Activated CD4-positive, alpha-beta T cell treated with anti-CD3 and anti-CD28 coated beads for 48 hours (primary cell): ENCODE measurements at places on chromosomes 11 and 22.

DNA sequence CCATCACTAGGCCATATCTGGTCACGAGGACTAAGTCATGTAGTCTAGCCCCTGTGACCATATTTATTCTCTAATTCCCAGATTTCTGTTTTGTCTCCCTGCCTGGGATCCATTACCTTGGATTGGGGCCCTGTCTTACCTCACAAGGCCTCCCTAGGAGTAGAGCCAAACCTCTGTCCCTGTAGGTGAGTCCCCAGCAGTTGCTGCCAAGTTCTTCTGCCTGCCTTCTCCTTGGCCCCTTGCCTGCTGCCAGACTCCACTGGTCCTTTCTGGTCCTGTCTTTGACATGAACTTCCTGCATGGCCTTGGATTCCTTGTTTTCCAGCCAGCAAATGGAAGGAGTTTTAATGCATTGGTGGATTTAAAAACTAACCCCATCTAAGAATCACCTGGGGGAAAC lies 35.6 kb upstream of the CADM1 start:
- no peak for DNase-seq

- DNase-seq = no peak
These were observed 6.4 kb downstream of the DERL3 start for GRCh38 chr22:23832226-23833016.

DNA sequence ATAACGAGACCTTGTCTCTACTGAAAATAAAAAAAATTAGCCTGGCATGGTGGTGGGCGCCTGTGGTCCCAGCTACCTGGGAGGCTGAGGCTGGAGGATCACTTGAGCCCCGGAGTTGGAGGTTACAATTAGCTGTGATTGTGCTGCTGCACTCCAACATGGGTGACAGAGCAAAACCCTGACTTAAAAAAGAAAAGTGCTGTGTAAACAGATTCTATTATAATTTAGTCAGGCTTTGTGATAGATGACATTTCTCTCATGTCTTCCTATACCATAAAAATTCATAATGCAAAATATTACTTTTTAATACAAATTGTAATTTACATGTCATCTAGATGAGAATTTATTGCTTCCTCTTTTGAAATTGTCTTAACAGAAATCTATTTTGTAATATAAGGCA lies 94.1 kb downstream of the MTMR3 start:
- no peak for DNase-seq

DNA sequence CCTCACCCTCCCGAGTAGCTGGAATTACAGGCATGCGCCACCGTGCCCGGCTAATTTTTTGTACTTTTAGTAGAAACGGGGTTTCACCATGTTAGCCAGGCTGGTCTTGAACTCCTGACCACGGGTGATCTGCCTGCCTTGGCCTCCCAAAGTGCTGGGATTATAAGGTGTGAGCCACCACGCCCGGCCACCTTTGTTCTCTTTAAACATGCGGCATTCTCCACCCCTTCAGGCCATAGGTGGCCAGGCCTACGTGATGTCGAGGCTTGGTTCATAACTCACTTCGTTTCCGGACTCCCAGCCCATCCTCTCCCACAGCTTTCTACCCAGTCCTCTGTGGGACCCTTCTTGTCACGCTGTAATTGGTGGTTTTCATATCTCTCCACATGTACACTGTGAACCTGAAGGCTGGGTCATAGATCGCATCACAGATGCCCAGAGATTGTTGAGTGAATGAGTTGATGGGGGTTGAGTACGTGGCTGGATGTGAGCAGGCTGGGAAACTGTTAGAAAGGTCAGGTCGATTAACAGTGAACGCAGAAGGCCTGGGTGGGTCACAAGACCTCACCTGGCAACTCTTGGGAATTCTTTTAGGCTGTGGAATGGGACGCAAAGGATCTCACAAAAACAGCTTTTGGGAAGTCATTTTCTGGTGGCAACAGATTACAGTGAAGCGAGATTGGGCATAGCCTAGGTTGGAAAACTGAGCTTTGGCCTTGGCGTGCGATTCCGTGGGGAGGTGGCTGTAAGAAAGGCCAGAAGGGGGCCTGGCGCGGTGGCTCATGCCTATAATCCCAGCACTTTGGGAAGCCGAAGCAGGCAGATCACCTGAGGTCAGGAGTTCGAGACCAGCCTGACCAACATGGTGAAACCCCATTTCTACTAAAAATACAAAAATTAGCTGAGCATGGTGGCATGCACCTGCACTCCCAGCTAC lies 44.5 kb downstream of the ST14 start:
- no peak for DNase-seq

- no peak for DNase-seq
These were observed 979 bp downstream of the SMIM38 start for GRCh38 chr11:69156673-69157155.

GRCh38 chr11:35007277-35007676 lies 90.9 kb downstream of the PDHX start:
- DNase-seq = no peak

DNA sequence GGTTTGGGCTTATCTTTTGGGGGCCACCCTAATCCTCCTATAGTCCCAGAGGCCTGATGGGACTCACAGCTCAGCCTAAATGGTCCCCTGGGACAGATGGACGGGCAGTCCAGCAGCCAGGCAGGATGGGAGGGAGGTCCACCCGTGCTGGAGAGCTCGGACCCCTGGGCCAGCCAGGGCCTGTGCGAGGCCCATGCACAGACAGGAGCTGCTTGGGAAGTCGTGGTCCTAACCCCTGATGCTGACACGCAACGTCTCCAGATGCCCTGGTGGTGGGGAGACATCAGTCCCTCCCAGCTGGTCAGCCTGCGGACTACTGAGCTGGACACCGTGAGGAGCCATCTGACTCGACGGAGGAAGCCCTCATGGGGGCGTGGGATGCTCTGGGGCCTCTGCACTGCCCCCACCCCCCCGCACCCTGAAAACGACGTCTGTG lies 31.2 kb upstream of the MUC5AC start:
- DNase-seq = peak; percentile 1

DNA sequence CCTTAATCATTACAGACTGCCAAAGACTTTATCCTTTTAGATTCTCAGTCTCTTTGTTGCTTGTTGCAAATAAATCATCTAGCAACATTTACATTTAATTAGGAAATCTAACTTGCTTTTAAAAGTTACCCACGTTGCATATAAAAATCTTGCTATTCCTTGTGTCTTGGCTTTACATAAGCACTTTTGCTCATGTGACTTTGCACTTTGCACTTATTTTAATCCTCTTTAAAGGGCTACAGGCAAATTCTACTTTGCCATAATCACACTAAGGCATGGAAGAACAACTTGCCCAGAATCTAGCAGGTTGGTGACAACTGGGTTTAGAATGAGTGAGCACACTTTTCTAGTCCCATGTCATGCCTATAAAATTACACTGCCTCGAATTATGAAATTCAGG lies 25.9 kb downstream of the PRRG4 start:
- DNase-seq = no peak

DNA sequence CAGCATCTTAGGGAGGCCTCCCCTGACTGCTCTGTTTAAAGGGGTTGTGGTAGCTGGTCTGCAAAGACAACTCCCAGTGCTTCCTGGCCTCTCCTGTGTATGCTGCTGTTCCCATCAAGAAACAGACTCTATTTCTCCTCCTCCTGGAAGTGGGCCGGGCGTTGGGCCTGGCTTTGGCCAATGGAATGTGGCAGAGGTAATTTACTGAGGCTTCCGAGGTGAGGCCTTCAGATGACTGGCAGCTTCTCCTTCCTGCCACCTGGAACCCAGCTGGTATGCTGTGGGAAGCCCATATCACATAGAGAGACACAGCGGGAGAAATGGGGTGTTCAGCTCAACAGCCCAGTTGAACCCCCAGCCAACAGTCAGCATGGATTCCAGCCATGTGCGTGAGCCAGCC lies 25.1 kb upstream of the EIF3D start:
- DNase-seq = no peak

DNA sequence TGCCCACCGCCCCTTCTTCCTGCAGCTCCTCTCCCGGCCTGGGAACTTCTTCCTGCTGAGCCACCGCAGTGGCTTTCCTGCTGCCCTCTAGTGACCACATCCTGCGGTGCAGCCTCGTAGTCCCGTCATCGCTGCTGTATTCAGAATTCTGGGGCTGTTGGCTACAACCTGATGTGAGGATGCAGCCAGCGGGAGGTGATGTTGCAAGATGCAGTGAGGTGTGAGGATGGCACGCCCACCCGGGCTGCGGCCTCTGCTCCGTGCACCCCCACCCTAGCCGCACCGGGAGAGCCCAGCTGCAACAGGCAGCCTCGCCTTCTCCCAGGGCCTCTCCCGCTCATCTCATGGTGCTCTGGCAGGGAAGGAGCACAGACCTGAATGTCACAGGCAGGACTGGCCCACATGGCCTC lies 10.1 kb downstream of the CHST1 start:
- DNase-seq = peak; percentile 78

- no peak for DNase-seq
These were observed 172.0 kb downstream of the CNTN5 start for GRCh38 chr11:99192716-99193115.

DNA sequence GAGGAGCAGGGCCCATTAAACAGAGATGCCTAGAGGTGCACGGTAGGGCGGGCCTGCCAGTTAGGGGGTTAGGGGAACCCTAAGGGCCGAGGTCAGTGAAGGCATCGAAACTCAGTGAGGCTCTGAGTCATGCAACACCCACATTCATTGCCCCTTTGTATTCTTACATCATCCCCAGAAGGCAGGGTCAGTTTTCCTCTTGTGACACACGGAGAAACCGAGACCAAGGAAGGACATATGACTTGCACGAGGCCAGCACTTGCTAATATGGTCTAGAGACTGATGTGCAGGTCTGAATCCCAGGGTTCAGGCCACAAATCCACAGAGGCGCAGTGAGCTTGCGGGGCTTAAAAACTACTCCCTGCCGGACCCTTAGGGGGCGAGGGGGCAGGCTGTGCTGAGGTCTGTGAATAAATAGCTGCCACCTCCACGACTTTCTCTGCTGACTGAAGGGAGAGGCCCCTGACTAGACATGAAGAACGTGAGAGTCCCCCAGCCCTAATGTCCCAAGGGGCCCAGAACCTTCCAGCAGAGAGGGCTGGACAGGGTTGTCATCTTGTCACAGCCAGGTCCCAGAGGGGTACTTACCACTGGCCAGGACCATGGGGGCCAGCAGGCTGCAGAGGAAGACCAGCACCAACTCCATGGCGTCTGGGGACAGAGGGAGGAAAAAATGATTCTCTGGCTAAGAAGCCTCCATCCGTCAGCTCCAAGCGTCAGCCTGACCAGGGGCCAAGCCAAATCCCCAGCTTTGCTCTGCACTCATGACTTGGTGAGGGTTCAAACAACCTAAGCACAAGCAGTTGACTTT lies 17.8 kb upstream of the FXYD2 start:
- DNase-seq = no peak

GRCh38 chr22:42648368-42649245 lies 585 bp downstream of the CYB5R3 start:
- DNase-seq = peak; percentile 39

- no peak for DNase-seq
These were observed 11.4 kb downstream of the APOBEC3A start for GRCh38 chr22:38968801-38969200.

- no peak for DNase-seq
These were observed 14.0 kb downstream of the GRAMD1B start for GRCh38 chr11:123443851-123444623.

DNA sequence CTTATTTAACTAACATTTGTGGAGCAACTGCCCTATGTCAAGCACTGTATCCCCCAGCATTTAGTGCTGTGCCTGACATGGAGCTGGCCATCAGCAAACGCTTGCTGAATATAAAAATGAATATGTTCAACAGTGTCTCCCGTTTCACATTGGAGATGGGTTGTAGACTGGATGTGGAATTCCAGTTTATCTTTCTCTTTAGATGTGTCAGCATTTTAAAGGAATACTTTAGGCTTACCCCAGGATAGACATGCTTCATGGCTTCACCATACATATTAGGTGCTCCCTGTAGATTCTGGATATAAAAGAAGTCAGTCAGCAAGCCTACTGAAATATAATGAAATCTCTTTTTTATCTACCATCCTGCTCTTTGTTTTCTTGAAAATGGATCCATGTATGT lies 21.3 kb upstream of the TPH1 start:
- no peak for DNase-seq

GRCh38 chr22:50105208-50106100 lies 15.6 kb downstream of the MOV10L1 start:
- peak; percentile 15 for DNase-seq

- no peak for DNase-seq
These were observed 31.7 kb downstream of the TEAD1 start for GRCh38 chr11:12705874-12706273.

DNA sequence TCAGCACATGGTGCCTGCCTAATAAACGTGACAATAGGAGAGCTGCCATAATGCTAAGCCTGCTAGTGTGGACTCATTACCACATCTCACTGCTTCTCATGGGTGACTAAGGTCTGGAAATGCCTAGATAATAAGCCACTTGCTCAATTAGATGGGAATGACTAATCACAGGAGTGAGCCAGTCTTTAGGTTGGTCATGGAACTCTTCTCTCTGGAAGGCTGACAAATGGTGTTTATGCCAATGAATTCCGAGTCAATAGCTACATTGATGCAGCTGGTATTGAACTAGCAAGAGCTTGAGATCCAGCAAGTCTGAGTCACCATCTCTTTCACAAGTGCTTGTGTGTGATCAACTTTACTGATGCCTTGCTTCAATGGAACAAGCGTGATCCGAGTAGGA lies 334.9 kb downstream of the OPCML start:
- no peak for DNase-seq

- DNase-seq = no peak
These were observed 68.0 kb downstream of the USP47 start for GRCh38 chr11:11909727-11910126.

DNA sequence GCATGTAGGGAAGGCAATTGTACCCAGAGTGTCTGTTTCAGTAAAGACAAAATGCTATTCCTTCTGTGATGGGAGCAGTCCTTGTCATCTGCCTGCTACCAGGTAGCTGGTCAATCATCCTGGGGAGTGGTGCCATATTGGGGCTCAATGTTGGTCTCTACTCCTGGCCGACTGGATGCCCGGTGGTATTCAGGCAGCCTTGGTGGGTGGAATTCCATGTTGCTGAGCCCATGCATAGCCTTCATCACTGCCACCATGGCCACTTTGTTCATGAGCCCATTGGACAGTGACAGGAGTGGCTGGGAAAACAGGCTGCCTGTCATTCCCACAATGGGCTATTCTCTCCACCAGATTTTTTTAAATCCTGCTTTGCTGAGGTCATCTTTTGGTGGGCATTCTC lies 121.0 kb downstream of the WNT7B start:
- no peak for DNase-seq

- DNase-seq = no peak
These were observed 133.0 kb downstream of the RAB38 start for GRCh38 chr11:88042238-88042637.

- DNase-seq = peak; percentile 11
These were observed 33.8 kb upstream of the MUC5AC start for GRCh38 chr11:1123970-1124369.

DNA sequence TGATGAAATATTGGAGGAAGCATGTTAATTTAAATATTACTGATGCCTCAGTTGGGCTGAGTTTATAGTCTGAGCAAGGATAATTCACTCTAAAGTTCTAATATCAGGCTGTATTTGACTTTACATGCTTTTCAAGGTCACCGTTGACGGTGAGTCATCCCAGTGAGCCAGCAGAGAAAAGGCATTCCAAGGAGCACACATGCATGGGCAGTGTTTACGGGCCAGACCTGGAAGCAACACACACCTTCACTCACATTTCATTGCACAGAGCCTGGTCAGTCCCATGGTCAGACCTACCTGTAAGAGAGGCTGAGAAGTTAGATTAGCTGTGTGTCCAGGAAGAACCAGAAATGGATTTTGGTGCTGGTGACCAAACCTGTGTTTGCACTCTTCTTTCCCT lies 53.5 kb downstream of the COMMD9 start:
- DNase-seq = no peak

GRCh38 chr22:36010090-36010489 lies 18.5 kb downstream of the RBFOX2 start:
- no peak for DNase-seq

- no peak for DNase-seq
These were observed 4.5 kb downstream of the POLDIP3 start for GRCh38 chr22:42610186-42610585.
